ENCODE measurements at places on chromosomes 2 and 18.

- no peaks in the 10 kb centered on the region for H3K27me3 ChIP-seq
- DNase-seq, result peak; percentile 96
- no peaks in the 10 kb centered on the region for H3K36me3 ChIP-seq
- H3K4me3 ChIP-seq, result peak overlapping the region; percentile 64
- H3K27ac ChIP-seq, result peak overlapping the region; percentile 97
- H3K4me1 ChIP-seq, result peaks cover 44% of the 10 kb centered on the region
Measured at GRCh38 chr18:46917803-46918600, 600 bp downstream of the KATNAL2 start.

- H3K27me3 ChIP-seq, result no peaks in the 10 kb centered on the region
- H3K4me1 ChIP-seq, result no peaks in the 10 kb centered on the region
- H3K27ac ChIP-seq, result no peak overlapping the region
- DNase-seq, result no peak
Measured at GRCh38 chr2:31704561-31705212, 123.9 kb upstream of the SRD5A2 start.

- H3K4me1 ChIP-seq, result no peaks in the 10 kb centered on the region
- H3K36me3 ChIP-seq, result no peaks in the 10 kb centered on the region
- H3K27me3 ChIP-seq, result no peaks in the 10 kb centered on the region
- H3K4me3 ChIP-seq, result no peak overlapping the region
Measured at GRCh38 chr2:142323206-142323605, 192.4 kb upstream of the LRP1B start.

DNA sequence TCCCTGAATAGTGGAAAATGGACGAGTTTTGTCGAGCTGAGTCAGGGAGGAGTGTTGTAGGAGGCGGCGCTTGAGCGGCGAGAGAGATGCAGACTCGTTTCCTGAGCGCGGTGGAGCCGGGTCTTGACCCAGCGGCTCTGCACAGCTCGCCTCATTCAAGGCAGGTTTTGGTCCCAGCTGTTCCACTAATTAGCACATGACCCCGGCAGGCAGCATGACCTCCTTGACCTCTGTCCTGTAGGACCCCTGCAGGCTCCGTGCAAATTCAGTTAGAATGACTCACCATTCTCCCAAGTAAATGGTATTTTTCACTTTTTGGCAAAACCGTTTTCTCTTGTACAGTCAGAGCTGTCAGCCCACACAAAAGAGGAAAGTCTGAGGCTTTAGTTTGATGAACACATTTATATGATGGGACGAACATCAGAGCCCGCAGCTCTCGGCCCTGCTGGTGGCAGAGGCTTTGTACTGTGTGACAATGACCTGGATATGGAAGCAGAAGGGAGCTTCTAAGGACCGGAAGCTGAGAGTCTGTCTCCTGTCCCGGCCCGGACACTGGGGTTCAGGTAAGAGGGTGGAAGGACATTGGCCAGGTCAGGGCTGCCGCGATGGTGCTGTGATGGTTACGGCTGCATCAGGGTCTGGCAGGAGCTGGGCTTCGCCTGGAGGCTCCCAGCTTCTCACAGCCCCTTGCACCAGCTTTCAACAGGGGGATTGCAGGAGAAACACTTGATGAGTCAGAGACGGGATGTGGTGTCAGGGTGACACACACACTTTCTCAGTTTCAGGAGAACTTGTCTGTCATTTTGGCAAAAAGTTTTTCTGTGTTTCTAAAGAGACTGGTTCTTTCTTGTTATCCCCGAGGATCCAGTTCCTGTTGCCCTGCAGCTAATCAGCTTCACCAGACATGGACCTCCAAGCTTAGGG, 29.9 kb upstream of the ALKAL2 start:
- peak; percentile 25 for DNase-seq
- H3K4me1 ChIP-seq, result peaks cover 3% of the 10 kb centered on the region
- no peak overlapping the region for H3K4me3 ChIP-seq
- no peaks in the 10 kb centered on the region for H3K27me3 ChIP-seq
- no peaks in the 10 kb centered on the region for H3K36me3 ChIP-seq

DNA sequence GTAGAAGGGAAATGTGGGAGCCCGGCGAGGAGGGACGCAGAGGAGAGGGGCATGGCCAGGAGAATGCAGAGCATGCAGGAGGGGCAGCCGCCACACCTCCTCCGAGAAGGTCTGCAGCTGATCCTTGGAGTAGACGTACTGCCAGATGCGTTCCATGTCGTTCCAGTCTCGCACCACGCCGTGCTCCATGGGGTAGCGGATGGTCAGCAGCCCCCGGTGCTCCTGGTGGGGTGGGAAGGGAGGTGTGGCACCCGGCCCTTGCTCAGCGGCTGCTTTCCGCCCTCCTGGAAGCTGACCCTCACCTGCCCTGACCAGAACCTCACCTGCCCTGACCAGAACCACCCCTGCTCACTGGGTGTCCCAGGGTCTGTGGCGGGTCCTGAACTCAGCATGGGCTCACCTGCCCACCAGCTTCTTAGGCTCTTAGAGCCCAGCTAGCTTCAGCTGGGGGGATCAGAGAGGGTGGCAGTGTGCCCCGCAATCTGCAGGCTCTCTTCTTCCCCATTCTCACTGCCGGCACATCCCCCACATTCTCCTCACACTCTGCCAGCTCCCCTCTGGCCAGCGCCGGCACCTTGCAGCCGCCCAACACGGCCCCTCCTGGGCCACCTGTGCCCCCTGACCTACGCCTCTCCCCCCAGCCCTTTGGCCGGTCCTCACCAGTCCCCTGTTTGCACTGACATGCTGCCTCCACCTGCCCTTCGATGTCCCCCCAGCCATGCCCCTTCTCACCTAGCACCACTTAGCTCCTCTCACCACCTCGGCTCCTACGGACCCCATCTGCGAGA, 4.4 kb downstream of the ACTR1B start:
- no peak for DNase-seq
- no peaks in the 10 kb centered on the region for H3K36me3 ChIP-seq
- no peak overlapping the region for H3K27ac ChIP-seq
- H3K4me1 ChIP-seq, result peaks cover 11% of the 10 kb centered on the region

DNA sequence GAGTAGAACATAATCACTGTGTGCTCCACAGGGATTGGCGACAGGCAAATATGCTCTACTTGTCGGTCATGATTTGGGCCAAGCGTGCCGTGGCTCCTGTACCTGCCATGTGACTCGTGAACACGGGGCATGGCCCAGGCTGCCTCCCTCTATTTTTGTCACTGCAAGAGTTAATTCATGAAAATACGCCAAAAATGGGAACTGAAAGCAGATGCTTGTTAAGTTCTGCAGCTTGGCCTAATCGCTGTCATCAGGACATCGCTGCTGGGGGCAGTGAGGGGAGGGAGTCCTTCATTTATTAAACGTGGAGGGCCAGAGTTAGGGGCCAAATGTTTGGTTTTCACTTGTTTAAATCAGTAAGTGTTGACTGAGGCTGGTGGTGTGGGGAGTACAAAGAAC, 177.8 kb downstream of the BCL2 start:
- H3K27ac ChIP-seq, result no peak overlapping the region
- H3K36me3 ChIP-seq, result no peaks in the 10 kb centered on the region
- no peak overlapping the region for H3K4me3 ChIP-seq
- H3K27me3 ChIP-seq, result no peaks in the 10 kb centered on the region
- H3K4me1 ChIP-seq, result peaks cover 27% of the 10 kb centered on the region
- DNase-seq, result no peak

All from GM23338 (cell line).